ENCODE measurements at places on chromosomes 11 and 22.

- no peak for DNase-seq
Measured at GRCh38 chr22:35957589-35957988, 71.0 kb downstream of the RBFOX2 start.

- DNase-seq = no peak
Measured at GRCh38 chr22:23781511-23782183, 5.1 kb upstream of the SMARCB1 start.

- no peak for DNase-seq
Measured at GRCh38 chr22:25726241-25726640, 15.7 kb upstream of the MYO18B start.

DNA sequence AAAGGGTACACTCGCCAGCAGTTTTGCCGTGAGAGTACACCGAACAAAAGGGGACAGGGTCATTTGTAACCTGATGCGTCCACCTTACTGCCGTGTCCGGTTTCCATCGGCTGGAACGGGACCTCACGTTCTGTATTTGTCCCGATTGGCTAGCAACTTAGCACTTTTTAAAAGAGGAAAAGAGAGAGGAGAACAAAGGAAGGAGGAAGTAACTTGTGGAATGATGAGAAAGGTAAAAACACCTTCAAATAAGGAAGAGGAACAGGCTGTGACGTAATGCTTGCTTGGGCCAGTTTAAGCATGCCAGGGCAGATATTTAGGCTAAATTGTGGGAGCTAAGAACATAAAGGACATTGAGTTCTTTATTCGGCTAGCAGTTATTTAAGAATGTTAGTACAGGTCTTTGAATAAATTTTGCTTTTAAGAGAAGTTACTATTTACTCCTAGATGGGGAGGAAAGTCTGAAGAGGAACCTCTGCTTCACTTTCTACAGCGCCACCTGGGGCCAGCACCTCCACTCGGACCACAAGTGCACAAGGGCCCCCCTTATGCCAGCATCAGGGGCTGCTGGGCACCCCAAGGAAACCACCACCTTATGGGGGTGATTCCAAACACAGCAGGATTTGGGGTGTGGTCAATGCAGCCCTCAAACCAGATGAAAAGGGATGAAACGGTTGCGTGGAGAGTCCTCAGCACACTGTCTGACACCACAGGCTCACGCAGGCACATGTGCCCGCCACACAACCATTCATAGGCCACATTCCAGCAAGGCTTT is 5.8 kb downstream of the ARSA start:
- DNase-seq = no peak

DNA sequence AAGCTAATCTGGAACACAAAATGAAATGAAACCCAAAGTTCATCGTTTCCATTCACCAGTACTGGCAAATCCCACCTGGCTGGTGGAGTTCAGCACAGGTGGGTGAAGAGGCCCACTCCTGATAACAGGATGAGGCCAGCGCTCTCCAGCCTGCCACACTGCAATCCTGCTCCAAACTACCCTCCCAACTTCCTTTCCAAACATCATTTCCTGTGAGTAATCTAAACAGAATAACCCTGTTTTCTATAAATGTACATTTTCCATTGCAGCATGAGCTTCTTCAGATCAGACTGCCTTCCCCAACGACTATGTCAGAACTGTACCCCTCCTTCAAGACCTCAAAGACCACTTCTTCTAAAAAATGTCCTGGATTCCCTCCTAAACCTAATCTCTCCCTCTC is 15.9 kb upstream of the NFRKB start:
- DNase-seq = no peak

- no peak for DNase-seq
Measured at GRCh38 chr11:78560153-78560552, 14.5 kb downstream of the NARS2 start.

- DNase-seq = no peak
Measured at GRCh38 chr22:24559471-24559870, 3.7 kb downstream of the SNRPD3 start.

GRCh38 chr11:518463-519202 is 11.6 kb upstream of the RNH1 start:
- peak; percentile 94 for DNase-seq

- no peak for DNase-seq
Measured at GRCh38 chr11:102864724-102865123, 10.1 kb downstream of the MMP12 start.

GRCh38 chr11:127962416-127962815 is 624.9 kb downstream of the ETS1 start:
- DNase-seq = no peak

Data from GM12891 (cell line).